Thymus (tissue), 14 donors: ENCODE measurements at places on chromosomes 3 and 15. TPM values are rescaled to one million over a fixed set of nuclear protein-coding genes. Genes with fewer than 3 reads are reported as not detected.

DNA sequence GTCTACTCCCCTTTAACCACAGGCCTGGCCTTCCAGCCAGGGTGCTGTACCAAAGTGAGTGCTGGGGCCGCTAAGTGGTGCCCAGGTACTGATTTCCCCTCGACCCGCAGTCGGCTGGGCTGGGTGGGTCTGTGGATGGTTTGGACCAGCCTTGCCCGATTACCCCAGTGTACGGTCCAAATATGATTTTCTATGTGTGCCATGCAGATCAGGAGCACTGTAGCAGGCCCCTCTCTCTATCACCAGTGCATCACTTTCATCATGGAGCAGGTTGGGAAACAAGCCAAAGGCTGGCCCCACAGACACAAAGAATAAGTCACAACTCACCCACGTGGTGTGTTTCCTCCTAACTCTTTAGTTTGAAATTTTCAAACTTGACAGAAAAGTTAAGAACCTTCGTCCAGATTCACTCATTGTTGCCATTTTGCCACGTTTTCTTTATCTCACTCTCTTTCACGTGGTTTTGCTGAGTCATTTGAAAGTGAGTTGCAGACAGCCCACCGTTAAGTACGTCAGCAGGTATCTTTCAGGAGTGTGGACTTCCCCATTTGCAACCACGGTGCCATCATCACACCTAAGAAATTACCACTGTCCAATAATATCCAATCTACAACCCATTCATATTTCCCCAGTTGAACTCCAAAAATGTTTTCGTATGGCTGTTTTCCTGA is 37.0 kb downstream of the ZNF710 start:
- DNase-seq: no peak

DNA sequence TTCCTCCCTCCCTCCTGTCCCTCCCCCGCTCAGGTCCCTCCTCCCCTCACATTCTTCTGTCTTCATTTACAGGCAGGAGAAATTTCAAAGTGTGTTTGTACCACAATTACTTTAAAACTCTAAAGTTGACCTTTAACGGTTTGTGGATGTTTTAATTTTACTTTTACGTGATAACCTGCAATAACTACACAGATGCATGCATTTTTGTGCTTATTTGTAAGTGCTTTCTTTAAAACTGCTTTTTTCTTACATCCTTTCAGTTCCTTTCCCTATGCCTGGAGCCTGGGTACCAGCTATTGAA is 51.8 kb upstream of the CGNL1 start:
- DNase-seq: no peak

DNA sequence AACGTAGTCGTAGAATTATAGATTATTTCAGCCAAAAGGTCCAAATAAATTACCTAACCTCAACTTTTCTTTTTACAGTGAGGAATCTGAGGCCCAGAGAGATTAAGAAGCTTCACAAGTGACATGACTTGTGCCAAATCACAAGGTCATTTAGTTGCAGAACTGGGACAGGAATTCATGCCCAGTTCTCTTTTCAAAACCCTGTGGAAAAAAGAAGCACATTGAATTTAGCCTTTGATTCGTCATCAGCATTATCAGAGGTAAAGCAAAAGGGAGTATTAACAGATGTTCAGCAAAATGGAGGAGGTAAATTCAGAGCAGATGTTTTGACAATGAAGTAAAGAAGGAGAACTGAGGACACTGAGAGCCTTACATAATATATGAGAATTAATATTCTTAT is 4.5 kb downstream of the SERPINI2 start:
- no peak for DNase-seq

- no peak for DNase-seq
Measured at GRCh38 chr15:73368301-73369136, at the start of gene HCN4. TSS of gene HCN4 (minus strand) at chr15:73368958. CDS start at chr15:73368270, 688 bp downstream.

GRCh38 chr3:128312271-128312670 is 154.4 kb downstream of the DNAJB8 start:
- DNase-seq: no peak

GRCh38 chr3:183984127-183984740 is 33.5 kb downstream of the ABCC5 start:
- DNase-seq: no peak

DNA sequence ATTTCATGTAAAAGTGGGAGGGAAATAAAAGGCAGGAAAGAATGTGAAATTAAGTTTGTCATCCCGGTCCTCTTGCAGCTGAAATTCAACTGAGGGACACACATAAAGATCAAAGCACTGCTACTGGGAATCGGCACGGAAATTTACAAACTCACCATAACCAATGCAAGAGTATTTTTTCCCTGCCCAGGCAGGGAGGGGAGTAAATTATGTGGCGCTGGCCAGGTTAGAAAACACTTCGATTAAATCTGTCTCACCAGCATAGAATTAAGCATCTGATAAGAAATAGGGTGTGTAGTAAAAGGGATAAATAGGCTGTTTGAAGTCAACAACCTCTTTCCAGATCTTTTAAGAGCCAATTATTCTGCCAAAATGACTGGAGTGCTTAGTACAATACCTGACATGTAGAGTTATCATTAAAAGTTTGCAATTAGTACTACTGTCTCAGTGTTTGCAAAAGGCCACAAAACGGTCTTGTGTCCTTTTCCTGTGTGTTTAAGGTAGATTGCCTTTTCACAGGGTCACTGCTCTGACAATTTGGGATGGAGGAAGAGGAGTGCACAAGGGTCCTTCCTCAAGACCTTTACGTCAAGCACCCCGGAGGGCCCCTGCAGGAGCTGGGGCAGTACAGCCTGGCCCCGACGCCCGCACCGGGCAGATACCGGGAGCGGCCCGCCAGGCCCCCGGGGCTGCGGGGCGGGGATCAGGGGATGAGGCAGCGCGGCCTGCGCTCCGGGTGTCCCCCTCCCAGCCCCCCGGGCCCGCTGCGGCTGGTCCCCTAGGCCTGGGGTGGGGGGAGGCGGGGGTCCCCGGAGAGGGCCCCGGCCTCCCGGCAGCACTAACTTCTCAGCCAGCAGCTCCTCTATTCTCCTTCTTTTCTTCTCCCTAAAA is 651 bp downstream of the UBA3 start:
- peak; percentile 28 for DNase-seq

DNA sequence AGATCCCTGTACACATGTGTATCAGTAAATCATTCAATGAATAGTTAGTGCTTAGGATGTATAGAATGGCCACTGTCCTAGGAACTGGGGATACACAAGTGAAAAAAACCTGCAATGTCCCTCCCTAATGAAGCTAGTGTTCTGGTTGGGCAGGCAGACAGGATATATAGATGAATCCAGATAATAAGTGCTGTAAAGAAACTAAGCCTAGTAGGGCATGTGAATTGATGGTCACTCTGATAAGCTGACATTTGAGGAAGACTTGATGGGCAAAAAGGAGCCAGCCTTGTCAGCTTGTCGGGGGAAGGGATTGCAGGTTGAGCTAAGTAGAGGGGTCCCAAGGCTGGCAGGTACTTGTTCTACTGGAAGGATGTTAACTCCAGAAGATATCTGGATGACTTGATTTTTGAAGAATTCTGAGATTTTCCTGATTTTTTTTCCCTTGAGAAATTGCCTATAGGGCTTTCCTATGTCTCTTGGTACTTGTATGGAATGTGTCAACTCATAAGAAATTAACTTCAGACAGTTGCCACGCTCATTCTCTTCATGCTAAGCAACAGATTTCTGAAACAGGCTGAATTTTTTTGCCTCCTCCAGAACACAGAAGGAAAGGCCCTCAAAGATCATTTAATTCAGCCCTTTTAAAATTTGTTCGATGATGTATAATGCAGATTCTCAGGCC is 6.3 kb upstream of the KIF23 start:
- no peak for DNase-seq

DNA sequence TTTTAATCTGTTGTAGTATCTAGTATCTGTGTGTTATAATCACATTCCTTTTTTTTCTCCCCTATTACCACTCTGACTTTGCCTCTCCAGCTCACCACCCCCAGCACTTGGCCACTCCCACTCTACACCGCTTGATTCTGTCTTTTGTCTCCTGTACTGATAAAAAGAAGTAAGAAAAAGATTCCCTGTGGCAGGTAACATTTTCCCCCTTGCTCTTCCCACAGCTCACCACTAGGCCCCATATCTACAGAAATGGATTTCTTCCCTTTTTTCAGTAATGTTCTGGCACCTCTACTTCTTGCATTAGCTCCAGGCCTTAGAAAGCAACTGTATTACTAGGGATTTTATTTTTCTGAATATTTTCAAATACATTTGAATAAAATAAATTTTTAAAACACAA is 25.6 kb downstream of the KCNH8 start:
- DNase-seq: no peak

GRCh38 chr3:52055537-52056351 is 627 bp downstream of the DUSP7 start:
- no peak for DNase-seq

GRCh38 chr3:101852983-101853840 is 3.9 kb downstream of the NFKBIZ start:
- no peak for DNase-seq

DNA sequence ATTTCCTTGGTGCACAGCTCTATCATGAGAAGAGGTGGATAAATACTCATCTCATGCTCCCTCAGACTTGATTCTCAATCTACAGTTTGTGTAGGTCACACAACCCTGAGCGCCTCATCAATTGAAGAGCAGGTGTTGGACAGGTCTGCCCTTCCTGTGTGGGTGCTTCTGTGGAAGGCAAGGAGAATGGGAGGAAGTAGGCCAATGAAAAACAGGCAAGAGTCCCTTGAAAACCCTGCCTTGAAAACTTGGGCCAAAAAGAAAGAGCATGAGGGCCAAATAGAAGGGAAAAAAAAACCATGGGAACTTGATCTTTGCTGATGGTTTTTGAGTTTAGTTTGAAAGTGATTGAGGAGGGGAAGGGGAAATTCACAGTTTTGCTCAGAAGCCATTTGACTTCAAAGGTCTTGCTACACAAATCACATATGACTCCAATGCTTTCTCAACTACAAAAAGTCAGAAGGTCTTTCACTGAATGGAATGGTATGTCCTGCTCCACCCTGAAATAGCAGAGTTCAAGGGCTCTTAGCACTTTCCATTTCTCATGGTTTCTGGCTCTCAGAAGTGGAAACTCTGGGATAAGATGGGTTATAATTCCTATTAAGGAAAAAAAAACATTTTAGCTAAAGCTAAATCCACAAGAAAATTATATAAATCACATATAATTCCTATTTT is 37.2 kb upstream of the TM4SF1 start:
- DNase-seq: no peak

- DNase-seq: no peak
Measured at GRCh38 chr3:113086560-113087461, 96.0 kb downstream of the GTPBP8 start.

DNA sequence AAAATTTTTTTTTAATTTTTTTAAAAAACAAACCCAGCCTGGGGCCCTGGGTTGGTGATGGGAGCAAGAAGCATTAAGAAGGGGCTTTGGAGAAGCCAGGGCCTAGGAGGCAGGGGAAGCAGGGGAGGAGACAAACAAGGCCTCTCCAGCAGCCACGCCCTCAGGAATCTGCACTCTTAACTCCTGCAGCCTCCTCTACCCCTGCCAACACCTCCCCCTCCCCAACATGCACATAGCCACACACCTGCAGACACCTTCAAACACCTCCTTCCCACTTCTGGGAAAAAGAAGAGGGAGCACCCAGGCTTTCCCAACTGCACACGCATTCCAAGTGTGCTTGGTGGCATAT is 2.7 kb upstream of the DCAF1 start:
- no peak for DNase-seq

DNA sequence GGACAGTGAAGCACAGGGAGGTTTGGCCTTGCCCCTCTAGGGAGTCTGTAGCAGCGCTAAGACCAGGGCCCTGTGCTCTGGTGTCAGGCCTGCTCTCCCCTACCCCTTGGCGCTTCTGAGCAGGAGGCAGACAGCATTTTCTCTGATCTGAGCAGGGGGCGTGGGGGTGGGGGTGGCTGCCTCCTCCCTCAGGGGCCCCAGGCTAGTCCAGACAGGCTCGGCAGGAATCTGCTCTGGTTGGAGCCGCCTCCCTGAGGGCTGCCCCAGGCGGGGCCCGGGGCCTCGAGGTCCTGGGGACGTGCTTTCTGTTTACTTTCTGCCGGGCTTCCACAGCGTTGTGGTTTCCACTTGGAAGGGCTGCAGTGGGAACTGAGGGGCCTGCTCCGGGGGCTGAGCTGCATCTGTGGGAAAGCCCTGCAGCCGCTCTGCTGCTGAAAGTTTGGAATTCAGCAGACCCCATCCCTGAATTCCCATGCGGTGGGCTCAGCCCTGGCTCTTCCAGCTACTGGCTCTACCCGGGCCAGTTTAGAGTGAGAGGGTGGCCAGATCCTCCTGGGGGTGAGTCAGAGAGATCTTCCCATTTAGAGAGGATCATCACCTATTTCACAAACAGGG is 105.4 kb downstream of the LINGO1 start:
- DNase-seq: no peak

DNA sequence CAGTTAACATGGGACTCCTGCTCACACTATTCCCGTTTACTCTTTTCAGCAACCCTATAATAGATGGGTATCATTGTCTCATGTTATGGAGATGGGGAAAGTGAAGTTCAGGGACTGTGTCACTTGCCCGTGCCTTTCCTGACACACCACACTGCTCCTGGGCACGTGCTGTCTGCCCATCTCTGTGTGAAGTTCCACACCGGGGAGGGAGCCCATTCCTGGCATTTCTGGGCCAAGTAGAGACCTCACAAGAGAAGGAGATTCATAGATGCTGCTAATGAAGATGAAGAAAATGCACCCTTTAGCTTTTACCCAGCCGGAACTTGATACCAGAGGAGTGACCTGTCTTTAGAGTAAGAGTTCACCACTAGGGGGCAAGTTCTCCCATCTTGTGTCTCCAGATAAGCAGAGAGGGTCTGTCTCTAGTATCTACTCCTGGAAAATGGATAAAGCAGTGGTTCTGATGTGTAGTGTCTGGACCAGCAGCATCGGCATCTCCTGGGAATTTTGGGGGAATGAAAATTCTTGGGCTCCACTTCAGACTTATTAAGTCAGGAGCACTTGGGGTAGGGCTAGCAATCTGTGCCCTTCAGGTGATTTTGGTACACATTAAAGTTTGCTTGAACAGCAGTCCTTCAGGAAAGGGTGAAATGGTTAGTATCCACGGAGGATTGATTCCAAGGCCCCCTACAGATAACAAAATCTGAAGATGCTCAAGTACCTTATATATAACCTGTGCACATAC is 2.0 kb upstream of the TOPBP1 start:
- DNase-seq: peak; percentile 49

DNA sequence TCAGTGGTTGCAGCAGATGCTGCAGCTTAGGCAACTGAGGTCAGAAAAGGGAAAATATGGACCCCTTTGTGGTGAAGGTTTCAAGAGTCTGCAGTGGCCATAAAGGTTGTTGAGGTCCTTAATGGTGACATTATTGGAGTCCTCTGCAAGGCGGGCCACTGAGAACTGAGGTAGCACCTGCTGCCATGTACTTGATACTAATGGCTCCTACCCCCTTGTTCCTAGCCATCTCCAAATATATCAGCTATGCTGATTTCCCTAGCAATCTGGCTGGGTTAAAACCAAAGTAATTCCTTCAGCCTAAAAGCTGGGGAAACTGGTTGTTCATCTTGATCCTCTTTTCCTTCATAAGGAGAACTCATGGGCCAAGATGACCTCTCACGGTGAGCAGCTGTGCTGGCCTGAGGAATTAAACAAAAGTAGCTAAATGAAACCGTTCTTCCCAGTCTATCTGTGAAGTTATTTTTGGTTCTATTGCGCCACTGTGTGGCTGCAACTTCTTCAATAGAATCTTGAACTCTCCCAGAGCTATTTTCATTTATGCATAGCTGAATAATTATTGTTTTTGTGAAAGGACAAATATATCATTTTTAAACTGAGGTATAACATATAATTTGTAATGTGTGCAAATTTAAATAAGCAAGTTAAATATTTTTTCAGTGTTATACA is 76.1 kb upstream of the PLSCR4 start:
- no peak for DNase-seq

TXNRD3 gene
- 11.9 TPM for total RNA-seq

KBTBD13 gene
- under 0.01 TPM for total RNA-seq

BLM gene
- 25.6 TPM for total RNA-seq

RASGRF1 gene
- 0.47 TPM for total RNA-seq

TMIE gene
- total RNA-seq: 0.85 TPM

GRK7 gene
- total RNA-seq: not detected

PRR20G gene
- total RNA-seq: not detected

SEMA4B gene
- total RNA-seq: 6.5 TPM
